Activated T-helper 1 cell treated with anti-CD3 and anti-CD28 coated beads, Interleukin-2, amount 50 U/mL, for 16 hours (primary cell): ENCODE measurements at places on chromosomes 3 and 15.

DNA sequence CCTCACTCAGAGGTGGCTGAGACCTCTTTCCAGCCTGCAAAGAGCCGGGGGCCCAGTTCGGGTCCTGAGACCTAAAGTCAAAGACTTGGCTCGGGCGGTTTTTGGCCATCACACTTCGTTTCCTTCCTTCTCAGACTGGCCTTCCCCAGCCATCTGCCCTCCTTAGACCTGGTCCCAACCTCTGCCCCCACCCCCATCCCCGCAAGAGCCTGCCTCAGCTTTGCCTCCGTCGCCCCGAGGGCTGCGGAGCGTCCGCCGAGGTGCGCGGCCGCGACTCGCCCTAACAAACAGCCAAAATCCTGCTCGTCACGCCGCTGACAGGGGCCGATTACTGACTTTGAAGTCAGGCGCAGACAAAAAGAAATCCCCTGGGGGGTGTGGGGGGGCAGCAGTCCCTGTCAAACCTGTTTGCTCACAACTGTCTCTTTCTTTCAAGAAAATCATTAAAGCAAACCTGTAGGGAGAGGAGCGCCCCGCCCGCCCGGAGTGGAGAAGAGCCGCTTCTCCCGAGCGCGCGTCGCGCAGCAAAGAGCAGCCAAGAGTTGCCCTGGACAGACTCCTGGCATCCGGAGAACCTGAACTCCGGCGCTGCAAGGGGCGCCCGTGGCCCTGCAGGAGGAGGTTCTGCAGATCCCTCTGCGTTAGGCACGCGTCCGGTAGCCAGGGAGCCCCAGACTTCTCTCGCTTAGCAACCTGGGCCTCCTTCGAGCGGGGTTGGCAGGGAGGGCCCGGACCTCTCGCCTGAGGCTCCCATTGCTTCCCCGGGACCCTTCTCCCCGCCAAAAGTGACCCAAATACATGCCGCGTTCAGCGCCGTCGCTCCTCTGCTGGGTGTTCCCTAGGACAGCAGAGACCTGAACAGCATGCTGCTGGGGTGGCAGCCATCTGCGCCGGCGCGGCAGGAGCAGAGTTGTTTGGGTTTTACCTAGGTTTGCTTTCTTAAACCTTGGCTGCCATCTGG is 4.5 kb downstream of the SOX14 start:
- DNase-seq, result no peak

GRCh38 chr3:123067689-123068600 is 1.1 kb downstream of the PDIA5 start:
- DNase-seq, result no peak

DNA sequence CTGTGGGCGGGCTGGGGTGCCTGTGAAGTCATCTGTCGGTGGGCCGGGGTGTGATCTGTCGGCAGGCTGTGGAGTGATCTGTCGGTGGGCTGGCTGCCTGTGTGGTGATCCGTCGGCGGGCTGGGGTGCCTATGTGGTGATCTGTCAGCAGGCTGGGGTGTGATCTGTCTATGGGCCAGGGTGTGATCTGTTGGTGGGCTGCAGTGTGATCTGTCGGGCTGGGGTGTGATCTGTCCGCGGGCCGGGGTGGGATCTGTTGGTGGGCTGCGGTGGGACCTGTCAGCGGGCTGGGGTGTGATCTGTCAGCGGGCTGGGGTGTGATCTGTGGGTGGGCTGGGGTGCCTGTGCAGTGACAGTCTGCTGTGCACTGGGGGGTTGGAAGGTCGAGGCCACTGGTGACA is 204.5 kb downstream of the XXYLT1 start:
- DNase-seq, result no peak

DNA sequence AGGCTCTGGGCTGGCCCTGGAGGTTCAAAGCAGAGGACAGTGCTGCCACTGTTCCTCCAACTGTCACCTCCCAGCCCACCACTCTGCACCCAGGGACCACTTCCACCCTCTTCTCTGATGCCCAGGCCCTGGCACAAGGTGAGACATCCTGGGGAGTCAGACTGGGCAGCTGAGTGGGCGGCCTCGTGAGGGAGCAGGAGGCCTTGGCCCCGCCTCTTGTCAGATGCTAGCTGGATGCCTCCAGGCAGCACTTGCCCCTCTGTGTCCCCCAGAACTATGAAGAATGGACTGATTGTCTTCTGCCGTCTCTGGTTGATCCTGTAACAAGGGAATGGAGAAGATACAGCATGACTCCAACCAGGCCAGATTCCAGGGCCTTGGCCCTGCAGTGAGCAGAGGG is 191.0 kb upstream of the LINGO1 start:
- DNase-seq, result no peak
